ENCODE measurements at places on chromosomes 3 and 15.
A peak's percentile ranks its signal among the peaks of the same experiment; 100 is the strongest.

- no peak for DNase-seq
These were observed 134.8 kb downstream of the THRB start for GRCh38 chr3:24359645-24360462.

GRCh38 chr3:183553334-183554026, 2.0 kb downstream of the KLHL6 start:
- no peak for DNase-seq

GRCh38 chr3:133578548-133579191, 5.2 kb downstream of the CDV3 start:
- DNase-seq = no peak

DNA sequence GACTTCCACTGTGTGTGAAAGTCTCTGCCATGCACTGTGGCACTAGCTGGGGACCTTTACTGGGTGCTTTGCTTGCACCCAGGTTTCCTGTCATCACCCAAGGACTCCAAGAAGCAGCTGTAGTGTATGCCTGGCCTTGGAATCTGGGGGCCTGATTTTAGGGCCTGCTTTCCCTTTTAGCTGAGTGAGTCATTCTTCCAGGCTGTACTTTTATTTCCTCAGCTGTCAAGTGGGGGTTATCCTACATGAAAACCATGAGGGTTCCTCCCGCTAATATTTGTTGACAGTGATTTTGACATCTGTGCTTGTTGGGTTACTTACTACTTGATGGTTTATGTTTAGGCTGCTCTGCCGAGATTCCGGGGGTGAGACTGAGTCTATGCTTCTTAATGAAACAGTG, 18.5 kb downstream of the GORASP1 start:
- no peak for DNase-seq

- no peak for DNase-seq
These were observed 9.5 kb upstream of the MESP2 start for GRCh38 chr15:89766357-89767311.

DNA sequence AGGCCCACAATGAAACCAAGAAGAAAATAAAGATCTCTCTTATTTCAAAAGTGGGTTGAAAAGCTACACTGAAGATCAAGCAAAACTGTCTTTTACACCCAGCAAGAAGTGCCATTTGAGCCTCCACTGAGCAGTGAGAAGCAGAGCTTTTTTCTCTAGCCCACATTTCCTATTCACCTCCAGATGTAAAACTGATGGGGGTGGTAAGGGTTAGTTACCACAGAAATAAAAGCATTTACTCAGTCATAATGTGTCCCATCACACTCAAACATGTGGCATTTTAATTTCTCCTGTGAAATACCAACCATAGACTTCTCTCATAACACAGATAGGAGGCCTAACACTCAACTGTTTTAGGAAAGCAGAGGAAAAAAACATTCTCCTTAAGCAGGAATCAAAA, 21.0 kb downstream of the IFT57 start:
- DNase-seq = no peak

- DNase-seq = no peak
These were observed 17.9 kb downstream of the SHF start for GRCh38 chr15:45169608-45170480.

- no peak for DNase-seq
These were observed 268.5 kb downstream of the WNT5A start for GRCh38 chr3:55218577-55218976.

GRCh38 chr3:100535610-100535943, 43.2 kb downstream of the TMEM45A start:
- DNase-seq = no peak

DNA sequence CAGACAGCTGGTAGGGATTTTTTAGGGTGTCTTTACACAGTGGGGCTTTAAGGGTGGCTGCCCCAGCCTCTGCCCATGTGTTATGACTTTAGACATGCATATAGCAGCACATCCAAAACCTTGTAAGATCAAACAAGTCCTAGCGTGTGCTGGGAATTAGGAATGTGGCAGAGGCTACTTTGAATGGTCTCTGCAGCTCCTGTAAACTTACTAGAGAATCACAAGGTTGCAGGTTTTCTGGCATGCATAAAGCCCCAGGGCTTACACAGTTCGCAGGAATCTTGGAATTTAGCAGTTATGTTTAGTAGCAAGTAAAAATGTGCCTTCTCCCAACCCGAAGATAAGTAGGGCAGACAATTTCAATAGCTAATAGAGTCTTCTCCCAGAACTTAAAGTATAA, 46.9 kb upstream of the COL6A6 start:
- DNase-seq = no peak

DNA sequence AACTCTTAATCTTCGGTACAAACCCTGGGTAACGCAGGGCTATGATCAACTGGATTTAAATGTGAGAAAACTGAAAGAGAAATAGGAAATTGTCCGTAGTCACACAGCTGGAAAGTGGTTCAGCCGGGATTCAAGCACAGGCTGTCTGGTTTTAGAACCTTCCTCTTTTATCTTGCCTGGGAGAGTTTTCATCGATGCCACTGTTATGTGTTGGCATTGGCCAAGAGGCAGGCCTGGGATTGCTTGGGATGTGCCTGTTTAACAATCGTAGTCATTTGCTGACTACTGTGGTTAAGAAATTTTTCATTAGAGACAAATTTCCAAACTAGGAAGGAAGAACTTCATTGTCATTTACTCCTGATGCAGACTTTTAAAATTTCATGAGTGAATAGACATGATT, 4.3 kb downstream of the MCTP2 start:
- no peak for DNase-seq

DNA sequence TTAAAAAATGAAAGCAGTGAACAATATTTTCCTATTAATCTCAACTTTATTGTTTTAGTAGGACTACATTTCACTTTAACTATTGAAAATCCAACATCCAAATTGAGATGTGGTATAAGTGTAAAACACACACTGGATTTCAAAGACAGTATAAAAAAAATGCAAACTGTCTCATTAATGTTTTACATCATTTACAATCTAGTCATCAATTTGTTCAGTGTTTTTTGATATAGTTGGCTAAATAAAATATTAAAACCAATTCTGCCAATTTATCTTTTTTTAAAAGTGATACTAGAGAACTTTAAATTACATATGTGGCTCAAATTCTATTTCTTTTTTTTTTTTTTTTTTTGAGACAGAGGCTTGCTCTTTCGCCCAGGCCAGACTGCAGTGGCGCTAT, 95.1 kb downstream of the NPTN start:
- DNase-seq = no peak

DNA sequence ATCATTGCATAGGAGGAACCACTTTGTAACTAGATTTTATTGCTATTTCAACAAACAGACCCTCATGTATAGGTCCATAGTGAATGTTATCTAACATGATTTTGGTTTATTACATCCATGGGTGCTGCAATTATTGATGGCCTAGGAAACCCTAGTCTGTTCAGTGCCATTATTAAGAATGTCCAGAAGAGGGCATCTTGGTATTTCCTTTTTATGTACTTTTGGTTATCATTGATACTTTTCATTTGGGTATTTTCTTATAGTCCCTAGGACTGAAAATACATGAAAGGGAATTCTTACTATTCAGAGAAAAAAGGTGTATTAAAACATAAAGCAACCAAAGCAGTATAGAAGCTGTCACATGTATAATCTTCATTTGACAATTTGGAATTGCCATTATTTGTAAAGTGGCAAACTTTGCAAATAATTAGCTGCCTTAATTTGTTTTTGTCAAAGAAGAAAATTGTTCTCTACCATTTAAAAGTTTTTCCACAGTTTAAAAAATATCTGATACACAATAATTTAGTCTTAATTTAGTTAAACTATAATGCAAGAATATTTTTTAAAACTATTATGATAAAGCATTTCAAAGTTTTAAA, 48.7 kb downstream of the CNOT10 start:
- no peak for DNase-seq

GRCh38 chr15:95152741-95153140, 921.4 kb downstream of the MCTP2 start:
- no peak for DNase-seq

- DNase-seq = peak; percentile 87
These were observed at the start of gene TPM1 for GRCh38 chr15:63041974-63042876. TSS of gene TPM1 (plus strand) at chr15:63042747. CDS start at chr15:63042830, 83 bp downstream.

- DNase-seq = no peak
These were observed 46.9 kb downstream of the RLBP1 start for GRCh38 chr15:89174476-89174875.

DNA sequence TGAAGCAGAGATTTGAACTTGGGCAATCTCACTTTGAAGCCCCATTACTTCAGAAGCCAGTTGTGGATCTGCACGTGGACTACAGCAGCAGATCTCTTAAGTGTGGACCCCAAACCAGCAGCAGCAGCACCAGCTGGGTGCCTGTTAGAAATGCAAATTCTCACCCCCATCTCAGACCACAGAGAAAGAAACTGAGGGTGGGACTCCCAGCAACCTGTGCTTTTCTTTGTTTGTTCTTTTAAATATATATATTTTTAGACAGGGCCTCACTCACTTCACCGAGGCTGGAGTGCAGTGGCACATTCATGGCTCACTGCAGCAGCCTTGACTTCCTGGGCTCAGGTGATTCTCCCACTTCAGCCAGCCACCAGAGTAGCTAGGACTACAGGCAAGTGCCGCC, 53.2 kb downstream of the SLTM start:
- DNase-seq = no peak

DNA sequence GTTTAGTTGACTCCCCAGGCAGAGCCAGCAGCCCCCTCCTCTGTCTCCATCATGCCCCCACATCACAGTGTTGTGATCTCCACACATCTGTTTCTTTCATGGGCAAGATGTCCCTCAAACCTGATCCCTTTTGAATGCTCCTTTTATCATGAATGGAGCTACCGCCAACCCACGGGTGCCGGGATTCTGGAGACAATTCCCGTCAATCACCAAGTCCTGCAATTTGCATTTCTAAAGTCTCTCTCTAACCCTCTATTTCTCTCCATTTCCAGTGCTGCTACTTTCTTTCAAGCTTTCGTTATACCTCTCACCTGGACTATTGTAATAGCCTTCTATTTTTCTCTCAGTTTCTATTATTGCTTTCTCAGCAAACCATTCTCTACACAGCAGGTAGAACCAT, 89.7 kb upstream of the CCNL1 start:
- no peak for DNase-seq

DNA sequence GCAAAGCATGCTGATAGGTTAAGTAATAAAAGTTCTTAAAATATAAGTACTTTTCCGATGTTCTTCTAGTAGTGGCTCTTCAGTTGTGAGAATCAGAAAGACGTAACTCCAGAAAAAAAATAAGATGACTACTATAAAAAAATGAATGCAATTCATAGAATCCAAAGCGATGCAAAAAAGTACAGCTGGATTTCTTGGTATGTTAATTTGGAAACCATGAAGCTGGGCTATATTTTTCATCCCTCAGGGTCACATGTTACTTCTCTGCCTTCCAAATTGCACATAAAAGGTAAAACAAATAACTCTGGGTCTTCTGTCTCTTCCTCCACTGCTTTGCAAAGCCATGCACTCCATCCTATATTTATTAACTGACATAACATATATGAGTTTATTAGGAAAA, 843.9 kb upstream of the DPPA4 start:
- no peak for DNase-seq
